ENCODE measurements at places on chromosomes 5 and 9.

DNA sequence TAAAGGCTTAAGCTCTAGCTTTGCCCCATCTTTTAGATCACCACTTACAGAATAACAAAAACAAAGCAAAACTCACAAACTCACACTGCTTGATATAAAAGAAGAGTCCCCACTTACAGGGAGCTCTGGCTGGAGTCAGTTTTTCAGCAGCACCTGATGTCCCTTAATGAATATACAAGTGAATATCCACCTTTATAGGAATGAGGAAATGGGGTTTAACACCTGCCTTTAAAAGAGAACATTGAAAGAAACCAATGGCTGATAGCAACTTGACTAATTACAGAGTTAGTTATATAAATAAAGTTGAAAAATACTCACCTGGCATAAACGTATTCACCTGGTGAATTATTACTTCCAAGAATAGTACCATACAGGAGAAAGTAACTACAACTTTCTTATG is 20.7 kb upstream of the PURA start:
- DNase-seq = no peak

DNA sequence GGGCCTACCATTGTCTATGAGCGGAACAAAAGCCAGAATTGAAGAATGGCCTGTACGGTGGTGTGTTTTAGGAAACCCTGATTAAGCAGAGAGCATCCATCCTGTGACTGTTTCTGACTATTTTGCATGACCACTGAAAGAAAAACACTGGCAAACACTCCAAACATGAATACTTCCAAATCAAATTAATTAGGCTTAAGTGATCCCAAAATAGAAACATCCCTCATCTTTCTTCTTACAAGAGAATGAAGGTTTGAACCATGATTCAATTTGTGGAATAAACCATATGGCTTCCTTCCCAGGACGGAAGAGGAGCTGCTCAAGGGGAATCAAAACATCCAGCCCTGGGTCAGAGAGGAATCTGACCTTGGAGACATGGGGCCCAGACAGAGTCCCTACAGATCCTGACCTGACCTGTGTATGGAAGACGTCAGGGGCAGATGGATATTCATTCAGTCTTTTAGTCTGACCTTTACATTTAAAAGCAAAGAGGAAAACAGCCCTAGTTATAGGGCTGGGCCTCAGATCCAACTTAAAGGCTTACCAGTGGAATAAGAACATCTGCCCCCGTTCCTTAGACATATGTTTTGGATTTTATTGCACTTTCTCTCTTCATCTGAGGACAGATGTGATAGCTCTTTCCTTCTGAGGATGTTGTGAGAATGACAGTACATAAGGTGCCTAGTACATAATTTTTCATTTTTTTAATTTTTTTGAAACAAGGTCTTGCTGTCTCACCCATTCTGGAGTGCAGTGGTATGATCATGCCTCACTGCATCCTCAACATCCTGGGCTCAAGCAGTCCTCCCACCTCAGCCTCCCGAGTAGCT is 17.6 kb upstream of the RECK start:
- DNase-seq = no peak

- no peak for DNase-seq
Observed at GRCh38 chr5:169286572-169287300, 14.2 kb downstream of the SLIT3 start.

- no peak for DNase-seq
Observed at GRCh38 chr9:3526997-3527940, 1.5 kb upstream of the RFX3 start.

DNA sequence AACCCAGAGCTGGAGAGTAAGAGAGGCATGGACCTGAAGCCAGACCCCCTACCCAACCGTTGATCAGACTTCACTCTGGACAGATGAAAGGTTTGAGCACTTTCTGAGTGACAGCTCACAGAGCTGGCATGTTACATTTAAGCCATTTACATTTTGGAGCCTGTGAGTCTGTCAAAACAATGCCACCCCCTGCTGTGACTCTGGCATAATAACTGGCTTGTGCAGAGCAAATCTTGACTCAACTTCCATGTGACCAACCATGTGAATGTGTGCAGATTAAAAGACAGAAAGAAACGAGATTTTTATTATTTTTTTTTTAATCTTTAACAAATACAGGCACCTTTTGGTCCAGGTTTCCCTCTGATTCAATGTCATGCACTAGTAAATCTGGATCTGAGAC is 48.5 kb downstream of the MFAP3 start:
- DNase-seq = peak; percentile 94

DNA sequence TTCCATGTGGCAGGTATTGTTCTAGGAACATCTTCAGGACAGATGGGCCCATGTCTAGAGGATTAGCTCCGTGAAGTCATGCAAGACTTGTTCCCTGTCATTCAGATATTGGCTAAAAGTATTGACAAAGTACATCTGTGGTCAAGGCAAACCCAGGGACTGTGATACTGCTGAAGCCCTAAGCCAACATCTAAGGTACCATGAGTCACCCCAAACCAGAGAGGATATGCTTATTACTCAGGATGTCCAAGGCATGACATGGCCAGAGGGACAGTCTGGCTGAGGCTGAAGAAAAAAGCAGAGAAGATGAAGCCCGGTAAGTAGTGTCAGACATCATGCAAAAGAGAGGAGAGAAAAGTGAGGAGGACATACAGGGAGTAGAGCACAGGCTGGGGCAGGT is 31.0 kb downstream of the HMHB1 start:
- no peak for DNase-seq

DNA sequence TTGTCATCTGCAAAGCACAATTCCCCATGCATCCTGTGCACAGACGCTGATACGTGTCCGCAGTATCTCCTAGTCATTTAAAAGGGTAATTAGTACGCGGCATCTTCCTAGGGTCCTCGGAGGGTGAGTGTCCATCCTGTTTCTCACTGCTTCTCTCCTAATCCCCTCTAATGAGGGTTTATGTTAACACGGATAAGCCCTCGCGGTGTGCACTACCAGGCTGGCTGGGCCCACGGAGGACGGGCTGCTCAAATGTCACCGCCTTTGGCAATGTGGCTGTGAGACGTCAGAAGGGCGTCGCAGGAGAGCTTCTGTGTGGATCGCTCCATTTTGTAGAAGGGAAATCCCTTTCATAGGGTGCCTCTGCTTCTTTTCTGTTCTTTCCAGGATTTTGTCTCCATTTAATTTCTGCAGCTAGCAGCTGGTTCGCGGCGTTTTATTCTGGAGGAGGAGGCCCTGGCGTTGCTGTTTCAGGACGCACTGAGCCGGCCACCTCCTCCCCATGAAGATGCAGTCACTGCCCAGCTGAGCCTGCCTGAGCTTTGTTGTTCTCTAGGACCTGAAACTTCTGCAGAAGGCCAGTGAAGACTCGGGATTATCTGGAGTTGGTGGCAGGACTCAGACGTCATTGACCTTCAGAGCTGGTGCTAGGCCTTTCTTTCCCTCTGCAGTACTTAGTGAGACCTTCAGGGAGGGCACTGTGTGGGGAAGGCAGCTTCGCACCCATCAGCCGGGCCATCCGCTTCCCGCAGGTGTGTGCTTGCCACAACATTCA is 326.1 kb upstream of the IRX1 start:
- DNase-seq = no peak

DNA sequence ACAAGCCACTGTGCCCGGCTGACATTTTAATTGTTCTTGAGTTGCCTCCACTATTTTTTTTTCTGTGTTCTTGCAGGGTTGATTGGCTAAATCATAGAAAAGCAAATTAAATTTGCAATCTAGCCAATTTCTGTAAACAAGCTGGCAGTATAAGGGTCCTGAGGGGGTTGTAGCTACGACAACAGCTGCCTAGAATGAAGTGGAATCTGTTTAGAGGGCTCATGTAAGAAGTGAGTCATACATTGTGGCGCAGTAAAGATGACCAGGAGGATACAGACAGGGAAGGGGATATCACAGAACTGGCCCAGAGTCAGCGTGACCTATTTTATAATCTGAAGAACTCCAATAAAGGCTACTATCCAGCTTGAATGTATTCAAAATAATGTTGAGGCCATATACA is 82.2 kb upstream of the TLE1 start:
- DNase-seq = no peak

- no peak for DNase-seq
Observed at GRCh38 chr5:179488975-179489374, 61.4 kb upstream of the RUFY1 start.

DNA sequence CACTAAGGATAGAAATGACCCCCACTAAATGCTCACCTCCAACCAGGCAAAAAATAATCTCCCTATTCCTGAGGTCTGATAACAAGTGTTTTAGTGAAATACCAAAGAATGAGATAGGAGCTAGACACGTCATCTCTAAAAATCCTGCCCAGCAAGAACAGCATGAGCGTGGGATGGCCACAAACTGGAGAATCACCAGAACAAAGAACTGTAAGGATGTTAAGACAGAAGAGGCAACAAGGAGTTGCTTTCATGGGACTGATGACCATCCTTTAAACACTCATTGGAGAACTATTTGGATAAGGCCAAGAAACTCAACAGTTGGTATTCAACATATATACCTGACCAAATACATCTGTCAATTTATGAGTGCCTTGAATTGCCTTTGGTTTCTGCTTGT is 113.7 kb downstream of the RASEF start:
- no peak for DNase-seq

GRCh38 chr5:14229181-14229580 is 86.0 kb downstream of the TRIO start:
- no peak for DNase-seq

- no peak for DNase-seq
Observed at GRCh38 chr9:21854594-21854993, 52.2 kb downstream of the MTAP start.

DNA sequence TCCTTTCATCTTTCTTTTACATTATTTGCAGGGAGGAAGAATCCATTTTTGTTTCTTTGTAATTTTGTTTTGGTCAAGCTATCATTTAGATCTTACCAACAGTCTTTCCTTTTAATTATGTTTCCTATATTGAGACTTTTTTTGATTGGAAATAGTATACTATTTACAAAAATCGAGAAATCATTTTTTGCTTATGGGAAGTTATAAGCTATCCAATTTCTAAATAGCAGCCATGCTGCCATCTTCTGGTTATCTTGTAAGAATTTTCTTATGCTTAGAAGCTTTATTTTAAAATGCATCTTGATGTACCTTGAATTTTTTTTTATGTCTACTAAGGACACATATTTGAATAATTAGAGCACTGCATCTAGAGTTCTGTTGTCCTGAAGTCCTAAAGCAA is 821.2 kb downstream of the PTPRD start:
- no peak for DNase-seq

DNA sequence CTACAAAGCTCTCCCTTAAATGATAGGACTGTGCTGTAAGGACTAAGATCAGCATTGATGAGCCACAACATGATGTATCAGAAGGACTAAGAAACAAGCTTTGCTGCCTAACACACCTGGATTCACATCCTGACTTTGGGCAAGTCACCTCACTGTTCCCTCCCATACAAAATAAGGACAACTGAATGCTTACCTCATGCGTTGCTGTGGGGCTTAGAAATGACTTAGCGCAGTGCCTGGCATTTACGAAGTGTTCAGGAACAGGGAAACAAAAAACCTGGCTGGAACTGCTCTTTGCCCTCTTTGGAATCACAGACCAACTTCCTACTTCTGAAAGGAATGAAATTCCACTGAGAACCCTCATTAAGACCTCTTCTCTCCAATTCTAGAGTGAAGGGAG is 113.7 kb downstream of the BAAT start:
- DNase-seq = no peak

All from COR-L47 (cell line).